ENCODE measurements at places on chromosomes 3 and 15.

- DNase-seq = no peak
These were observed 463.5 kb downstream of the FOXP1 start for GRCh38 chr3:71120012-71120411.

DNA sequence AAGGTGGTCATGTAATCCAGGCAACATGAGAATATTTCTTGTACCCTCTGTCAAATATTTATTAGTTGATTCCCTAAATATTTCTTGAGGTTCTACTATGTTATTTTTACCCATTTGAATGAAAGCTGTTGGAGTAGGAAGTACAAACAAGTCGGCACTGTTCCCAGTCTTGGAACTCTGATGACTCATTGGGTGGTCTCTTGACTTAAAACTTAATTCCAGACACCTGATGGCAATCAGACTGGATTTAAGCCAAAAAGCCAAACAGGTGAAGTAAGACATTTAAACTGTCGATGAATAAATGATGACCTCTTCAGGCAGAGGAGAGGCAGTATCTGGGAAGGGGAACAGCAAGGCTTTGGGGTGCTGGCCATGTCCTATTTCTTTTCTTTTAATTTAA, 22.8 kb downstream of the C2CD4A start:
- no peak for DNase-seq

DNA sequence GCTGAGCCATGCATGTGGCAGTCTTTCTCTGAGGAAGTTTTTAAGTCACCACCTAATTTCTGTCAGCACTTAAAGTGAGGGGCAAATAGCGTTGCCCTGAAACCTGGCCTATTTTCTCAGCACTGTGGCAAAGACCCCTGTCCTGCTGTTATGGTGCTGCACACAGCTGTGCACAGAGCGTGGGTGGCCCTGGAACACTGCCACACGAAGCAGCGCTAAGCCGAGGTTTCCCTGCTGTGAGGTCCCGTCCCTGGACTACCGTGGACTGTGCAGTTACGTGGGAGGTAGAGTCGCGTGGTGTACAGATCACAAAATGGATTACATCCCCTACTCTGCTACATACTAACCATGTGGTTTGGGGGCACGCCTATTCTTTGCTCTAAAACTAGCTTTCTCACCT, 101.6 kb upstream of the NR2E3 start:
- no peak for DNase-seq

GRCh38 chr3:184491867-184492615, 69.5 kb upstream of the EPHB3 start:
- DNase-seq = no peak

DNA sequence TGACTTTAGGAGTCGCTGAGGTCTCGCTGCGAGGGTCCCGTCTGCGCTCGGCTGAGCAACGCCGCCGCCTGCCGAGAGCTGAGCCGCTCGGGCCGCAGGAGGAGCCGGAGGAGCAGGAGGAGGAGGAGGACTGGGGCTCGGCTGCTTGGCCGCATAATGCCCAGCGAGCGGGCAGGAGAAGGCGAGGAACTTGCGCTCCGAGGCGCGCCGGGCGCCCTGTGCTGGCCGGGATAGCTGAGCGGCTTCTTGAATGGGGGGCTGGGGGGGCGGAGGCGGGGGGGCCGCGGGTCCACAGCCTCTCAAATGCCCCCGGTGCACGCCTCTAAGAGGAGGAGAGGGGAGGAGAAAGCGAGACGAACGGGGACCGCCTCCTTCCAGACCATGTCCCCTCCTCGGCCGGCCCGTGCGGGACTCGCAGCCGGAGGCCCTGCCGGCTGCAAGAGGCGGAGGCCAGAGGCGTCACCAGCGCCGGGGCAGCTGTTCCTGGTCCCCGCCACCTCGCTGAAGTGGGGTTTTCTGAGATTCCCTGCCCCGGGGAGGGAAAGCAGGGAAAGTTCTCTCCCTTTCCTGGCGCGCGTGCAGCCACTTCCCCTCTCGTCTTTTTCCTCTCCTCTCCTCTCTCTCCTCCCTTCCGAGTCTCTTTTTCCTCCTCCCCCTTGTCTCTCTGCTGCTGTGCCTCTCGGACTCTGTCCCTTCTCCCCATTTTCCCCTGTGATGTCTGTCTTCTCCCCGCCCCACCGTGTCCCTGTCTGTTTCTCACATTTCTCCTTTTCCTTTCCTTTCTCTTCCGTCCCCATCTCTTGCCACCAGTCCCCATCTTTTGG, at the start of gene ADAMTS9:
TSS of gene ADAMTS9 (minus strand) at position 220 of the 824 bp plus-strand sequence. CDS start 343 bp downstream, outside the sequence.
- DNase-seq = no peak

- no peak for DNase-seq
These were observed 424.5 kb downstream of the SOX2 start for GRCh38 chr3:182136008-182136910.

DNA sequence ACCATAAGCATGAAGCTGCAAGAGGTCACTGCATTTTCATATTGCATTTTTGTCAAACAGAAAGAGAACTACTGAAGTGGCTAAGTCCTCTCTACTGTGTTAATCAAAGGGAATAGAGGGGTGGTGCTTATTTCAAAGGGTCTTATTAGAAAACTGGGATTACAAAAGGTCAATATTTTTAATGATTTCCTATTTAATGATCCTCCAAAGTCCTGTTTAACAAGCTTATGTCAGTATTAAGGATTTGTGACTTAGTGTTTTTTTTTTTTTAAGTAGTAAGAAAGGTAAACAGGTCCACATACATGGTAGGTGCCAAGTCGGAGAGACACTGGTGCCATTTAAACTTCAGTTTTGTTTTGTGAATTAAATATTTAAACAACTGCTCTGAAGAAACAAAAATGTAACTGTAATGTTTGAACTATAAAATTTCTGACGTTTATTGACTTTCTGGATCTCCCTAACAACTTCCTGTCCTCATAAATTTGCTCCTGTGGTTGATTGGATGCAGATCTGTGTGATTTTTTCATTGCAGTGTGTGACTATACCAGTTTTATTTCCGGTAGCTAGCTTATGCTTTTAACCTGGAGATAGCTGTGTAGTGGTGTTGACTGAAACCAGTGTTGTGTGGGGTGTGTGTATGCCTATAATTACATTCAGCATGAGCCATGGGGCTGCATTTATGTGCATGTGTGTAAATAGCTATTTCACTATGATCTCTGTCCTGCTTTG, 8.6 kb upstream of the CACNA1D start:
- DNase-seq = no peak

DNA sequence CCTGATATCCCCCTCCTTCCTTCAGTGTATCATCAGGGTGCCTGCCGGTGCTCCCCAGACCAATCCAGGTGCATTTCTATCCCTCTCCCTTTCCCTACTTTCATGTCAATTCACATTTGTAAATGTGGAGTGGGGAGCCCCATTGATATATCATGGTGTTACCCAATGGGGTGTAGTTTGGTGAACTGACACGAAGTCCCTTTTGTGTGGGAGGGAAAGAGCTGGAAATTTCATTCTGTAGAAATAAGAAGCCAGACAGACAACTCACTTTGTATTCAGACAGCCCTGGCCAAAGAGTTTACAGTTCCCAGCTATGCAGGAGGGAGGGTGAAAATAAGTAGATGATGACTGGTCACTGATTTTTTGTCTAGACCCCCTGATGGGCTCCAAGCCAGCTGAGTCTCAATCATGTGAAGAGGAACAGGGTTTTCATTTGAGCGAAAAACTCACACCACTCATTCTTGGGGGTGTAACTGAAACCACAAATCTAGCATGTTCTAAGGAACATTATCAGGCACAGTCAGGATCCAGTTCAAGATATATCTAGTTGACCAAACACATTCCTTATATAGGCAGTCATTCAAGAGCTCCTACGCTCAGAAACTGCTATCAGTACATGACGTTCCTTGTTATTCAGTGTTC, 58.9 kb downstream of the LMCD1 start:
- DNase-seq = no peak

GRCh38 chr3:160537729-160538128, 27.6 kb downstream of the KPNA4 start:
- DNase-seq = no peak

- no peak for DNase-seq
These were observed 81.1 kb downstream of the SOX14 start for GRCh38 chr3:137845194-137845593.

DNA sequence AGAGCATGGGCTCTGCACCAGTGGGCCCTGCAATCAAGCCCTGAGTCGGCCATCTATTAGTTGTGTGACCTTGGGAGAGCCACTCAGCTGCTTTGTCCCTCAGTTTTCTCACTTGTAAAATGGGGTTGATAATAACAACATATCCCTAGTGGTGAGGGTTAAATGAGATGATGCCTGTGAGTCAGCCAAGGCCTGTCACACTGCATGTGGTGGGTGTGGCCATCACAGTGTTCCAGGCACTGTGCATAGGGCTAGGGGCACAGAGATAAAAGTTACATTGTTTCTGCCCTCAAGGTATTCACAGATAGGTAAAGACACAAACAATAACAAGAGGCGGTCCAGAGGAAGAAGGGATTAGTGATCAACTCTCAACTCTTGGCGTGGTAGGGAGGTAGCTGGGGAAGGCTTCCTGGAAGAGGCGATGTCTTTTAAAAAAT, 19.5 kb downstream of the SMAD6 start:
- no peak for DNase-seq

GRCh38 chr3:94176988-94177745, 114.3 kb downstream of the NSUN3 start:
- no peak for DNase-seq

DNA sequence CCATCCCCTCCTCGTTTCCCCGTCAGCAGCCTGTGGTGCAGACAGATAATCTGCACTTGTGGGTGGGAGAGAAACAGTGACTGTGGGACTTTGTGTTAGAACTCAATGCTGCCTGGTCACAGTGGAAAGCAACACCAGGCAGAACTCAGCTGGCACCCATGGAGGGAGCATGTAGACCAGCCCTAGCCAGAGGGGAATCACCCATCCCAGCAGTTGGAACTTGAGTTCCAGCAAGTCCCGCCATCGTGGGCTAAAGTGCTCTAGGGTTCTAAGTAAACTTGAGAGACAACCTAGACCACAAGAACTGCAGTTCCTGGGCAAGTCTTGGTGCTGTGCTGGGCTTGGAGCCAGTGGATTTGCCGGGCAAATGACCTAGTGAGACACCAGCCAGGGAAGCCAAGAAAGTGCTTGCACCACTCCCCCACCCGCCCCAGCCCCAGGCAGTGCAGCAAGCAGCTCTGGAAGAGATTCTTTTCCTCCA, 24.4 kb downstream of the ISG20 start:
- DNase-seq = no peak

DNA sequence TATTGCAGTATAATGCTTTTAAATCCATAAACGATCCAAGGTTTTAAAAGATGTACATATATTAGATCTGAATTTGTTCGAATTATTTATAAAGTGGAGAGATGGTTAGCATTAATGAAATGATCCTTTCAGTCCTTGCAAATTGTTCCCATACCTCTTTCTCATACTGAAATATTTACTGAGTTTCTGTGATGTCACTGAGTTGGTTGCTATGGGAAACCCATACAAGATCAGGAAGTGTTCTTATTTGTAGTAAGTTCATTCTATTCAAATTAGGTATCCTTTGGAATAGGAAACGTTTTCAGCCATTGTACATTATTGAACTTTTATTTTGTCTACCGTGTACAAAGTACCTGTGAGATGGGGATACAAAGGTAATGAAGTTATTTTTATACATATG, 73.2 kb upstream of the CHL1 start:
- DNase-seq = no peak

Measured in NCI-H524 treated with DMSO at 0.1 percent for 48 hours (cell line).